ENCODE measurements at places on chromosomes 2 and 18. TPM values are rescaled to one million over a fixed set of nuclear protein-coding genes. Genes with fewer than 3 reads are reported as not detected.

Gene NEB
- total RNA-seq = 0.49 TPM

DNA sequence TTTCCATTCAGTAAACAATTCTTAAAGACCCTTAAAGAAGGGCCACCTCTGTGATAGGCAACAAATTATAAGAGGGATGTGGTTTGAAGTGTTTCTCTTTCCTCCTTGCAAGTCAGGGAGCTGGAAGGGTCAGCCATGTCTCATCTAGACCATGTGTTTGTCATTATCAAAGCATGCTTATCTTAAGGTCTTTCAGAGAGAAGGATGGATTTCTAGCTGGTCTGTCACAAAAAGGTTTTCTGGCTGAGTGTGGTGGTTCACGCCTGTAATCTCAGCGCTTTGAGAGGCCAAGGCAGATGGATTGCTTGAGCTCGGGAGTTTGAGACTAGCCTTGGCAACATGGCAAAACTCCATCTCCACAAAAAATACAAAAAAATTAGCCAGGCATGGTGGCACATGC lies 59.2 kb upstream of the PEX13 start:
- H3K27ac ChIP-seq = no peak overlapping the region
- DNase-seq = no peak
- H3K4me3 ChIP-seq = no peak overlapping the region
- H3K4me1 ChIP-seq = no peaks in the 10 kb centered on the region
- H3K27me3 ChIP-seq = no peaks in the 10 kb centered on the region

Gene CYBRD1
- 202 TPM for total RNA-seq

DNA sequence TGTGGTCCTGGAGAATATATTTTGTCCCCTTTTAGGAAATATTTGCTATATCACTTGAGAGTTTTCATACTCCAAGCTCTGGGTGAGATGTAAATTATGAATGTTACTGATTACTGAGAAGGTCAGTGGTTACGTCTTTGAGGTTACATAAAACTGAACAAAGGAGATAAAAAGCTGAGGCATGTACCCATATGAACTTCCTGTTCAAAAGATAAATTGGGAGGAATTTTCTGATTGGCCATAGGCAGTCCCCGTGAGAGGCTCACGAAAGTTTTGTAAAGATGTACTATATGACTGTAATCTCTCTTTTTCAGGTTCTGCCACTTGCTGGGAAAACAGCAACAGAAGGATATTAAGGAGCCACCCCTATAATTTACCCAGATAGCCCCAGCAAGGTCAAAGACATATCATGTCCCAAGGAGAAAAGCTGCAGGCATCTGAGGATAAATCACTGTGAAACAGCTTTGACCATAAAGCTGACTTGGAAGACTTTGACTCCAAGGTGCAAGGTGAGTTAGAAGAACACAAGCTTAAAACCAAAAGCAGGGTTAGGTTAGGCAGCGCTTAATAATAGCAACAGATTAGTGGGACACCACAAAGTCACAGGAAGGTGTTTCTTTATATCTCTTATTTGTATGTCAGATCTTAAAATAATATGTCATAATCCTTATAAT lies 90.4 kb downstream of the OSBPL6 start:
- DNase-seq = no peak
- H3K4me3 ChIP-seq = no peak overlapping the region
- H3K36me3 ChIP-seq = no peaks in the 10 kb centered on the region
- H3K27me3 ChIP-seq = no peaks in the 10 kb centered on the region

All from sigmoid colon (tissue), 7 donors.